ENCODE measurements at places on chromosomes 6 and 20. TPM values are rescaled to one million over a fixed set of nuclear protein-coding genes. Genes with fewer than 3 reads are reported as not detected.

SLC2A10 gene
- 0.37 TPM for total RNA-seq

TRIM10 gene
- total RNA-seq: not detected

POU5F1 gene
- 48.8 TPM for total RNA-seq

DZANK1 gene
- total RNA-seq: 6.4 TPM

CNBD2 gene
- 4.7 TPM for total RNA-seq

DUSP15 gene
- 19.3 TPM for total RNA-seq

SSTR4 gene
- not detected for total RNA-seq

KIF25 gene
- not detected for total RNA-seq

GCNT2 gene
- total RNA-seq: 13.2 TPM

TMEM217 gene
- total RNA-seq: not detected

- H3K27ac ChIP-seq: no peak overlapping the region
- no peaks in the 10 kb centered on the region for H3K27me3 ChIP-seq
- no peak for DNase-seq
- H3K4me1 ChIP-seq: peaks cover 18% of the 10 kb centered on the region
- no peak overlapping the region for H3K4me3 ChIP-seq
These were observed 70.9 kb downstream of the SASH1 start for GRCh38 chr6:148413321-148414091.

DNA sequence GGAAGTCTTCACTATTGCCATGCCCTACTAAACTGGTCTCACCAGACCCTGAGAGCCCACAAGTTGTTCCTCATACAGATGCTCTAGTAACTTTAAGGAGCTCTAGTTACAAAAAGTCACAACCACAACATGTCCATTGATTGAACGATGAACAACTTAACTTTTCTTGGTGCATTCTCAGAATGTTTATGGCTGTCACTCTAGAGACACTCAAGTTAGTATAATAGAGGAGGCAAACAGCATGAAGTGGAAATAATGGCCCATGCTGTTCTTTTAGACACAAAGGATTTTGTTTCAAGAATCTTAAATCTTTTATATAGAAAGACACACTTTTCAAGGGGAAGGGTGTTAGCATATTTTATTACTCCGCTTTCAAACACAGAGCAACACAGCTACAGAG is 934.4 kb downstream of the HACE1 start:
- DNase-seq: no peak
- H3K4me3 ChIP-seq: no peak overlapping the region
- H3K27me3 ChIP-seq: no peaks in the 10 kb centered on the region
- H3K27ac ChIP-seq: no peak overlapping the region

- peaks cover 43% of the 10 kb centered on the region for H3K4me1 ChIP-seq
- H3K27me3 ChIP-seq: peaks cover 15% of the 10 kb centered on the region
- DNase-seq: peak; percentile 31
- no peaks in the 10 kb centered on the region for H3K36me3 ChIP-seq
These were observed 37.3 kb downstream of the PSMG4 start for GRCh38 chr6:3296078-3296477.

GRCh38 chr6:29917857-29918256 is 24.5 kb upstream of the HLA-A start:
- DNase-seq: no peak
- peaks cover 6% of the 10 kb centered on the region for H3K27me3 ChIP-seq
- H3K27ac ChIP-seq: no peak overlapping the region
- peaks cover 10% of the 10 kb centered on the region for H3K4me1 ChIP-seq
- H3K36me3 ChIP-seq: peaks cover 5% of the 10 kb centered on the region

- no peak overlapping the region for H3K27ac ChIP-seq
- no peaks in the 10 kb centered on the region for H3K27me3 ChIP-seq
- H3K4me1 ChIP-seq: peaks cover 6% of the 10 kb centered on the region
- H3K4me3 ChIP-seq: no peak overlapping the region
- no peaks in the 10 kb centered on the region for H3K36me3 ChIP-seq
These were observed 706.5 kb upstream of the MAN1A1 start for GRCh38 chr6:120056085-120056484.

DNA sequence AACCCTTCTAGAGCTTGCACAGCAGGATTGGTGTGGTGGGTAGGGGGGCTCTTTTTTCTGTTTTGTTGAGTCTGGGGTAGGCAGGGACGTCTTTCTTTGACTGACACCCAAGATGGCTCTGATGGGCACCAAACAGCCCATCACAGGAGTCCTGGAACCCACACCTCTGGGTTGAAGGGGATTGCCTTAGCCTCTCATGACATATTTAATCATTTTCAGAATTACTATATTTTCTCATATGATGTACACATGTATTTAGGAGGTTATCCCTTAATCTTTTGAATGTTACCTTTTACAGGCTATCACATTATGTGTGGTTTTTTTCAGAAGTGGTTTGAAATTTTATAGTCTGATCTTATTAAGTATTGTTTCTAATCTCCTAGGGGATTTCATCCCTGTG is 64.6 kb downstream of the RPP40 start:
- no peak for DNase-seq
- H3K4me3 ChIP-seq: no peak overlapping the region
- H3K4me1 ChIP-seq: peaks cover 41% of the 10 kb centered on the region
- H3K27ac ChIP-seq: no peak overlapping the region

- no peaks in the 10 kb centered on the region for H3K36me3 ChIP-seq
- no peak overlapping the region for H3K27ac ChIP-seq
- no peaks in the 10 kb centered on the region for H3K4me1 ChIP-seq
- H3K27me3 ChIP-seq: peaks cover 2% of the 10 kb centered on the region
- no peak overlapping the region for H3K4me3 ChIP-seq
These were observed 140.3 kb downstream of the ATXN1 start for GRCh38 chr6:16621002-16621401.

DNA sequence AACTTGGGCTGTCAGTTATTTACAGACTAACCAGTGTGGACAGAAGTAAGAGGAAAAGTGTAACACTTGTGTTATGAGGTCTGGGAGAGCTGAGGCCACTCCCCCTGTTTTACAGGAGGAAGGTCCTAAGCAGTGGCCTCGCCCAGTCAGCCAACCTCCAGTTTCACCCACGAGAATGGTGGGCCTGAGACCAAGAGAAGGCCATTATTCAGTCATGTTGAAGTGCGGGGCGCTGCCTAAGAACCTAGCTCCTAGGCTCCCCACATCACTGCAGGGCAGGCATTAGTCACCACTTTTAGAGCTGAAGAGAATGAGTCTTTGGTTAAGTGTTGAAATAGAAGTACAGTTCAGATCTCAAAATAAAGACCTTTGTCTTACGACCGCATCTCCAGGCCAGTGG is 27.9 kb downstream of the CDYL start:
- H3K4me3 ChIP-seq: no peak overlapping the region
- no peak for DNase-seq
- no peak overlapping the region for H3K27ac ChIP-seq
- H3K27me3 ChIP-seq: no peaks in the 10 kb centered on the region
- H3K4me1 ChIP-seq: peaks cover 25% of the 10 kb centered on the region

- no peak for DNase-seq
- no peaks in the 10 kb centered on the region for H3K27me3 ChIP-seq
- no peak overlapping the region for H3K4me3 ChIP-seq
- H3K36me3 ChIP-seq: no peaks in the 10 kb centered on the region
These were observed 36.3 kb upstream of the SIRPA start for GRCh38 chr20:1858871-1859270.

DNA sequence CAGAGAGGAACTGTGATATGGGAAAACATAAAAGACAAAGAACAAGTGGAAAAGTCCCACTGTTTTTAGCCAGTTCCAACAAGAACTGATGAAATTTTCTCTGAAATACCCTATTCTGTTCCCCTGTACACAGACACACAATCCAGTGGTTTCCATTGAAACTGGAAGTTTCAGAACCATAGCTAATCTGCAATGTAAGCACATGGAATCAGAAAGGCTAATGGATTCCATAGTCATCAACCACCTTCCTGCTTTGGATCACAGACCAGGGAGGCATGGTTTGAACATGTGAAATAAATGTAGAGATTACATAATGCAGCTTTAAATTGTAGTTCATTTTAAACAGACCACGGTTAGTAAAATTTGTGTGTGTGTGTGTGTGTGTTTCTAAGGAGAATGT is 242.1 kb downstream of the GJA1 start:
- H3K27ac ChIP-seq: no peak overlapping the region
- no peaks in the 10 kb centered on the region for H3K27me3 ChIP-seq
- no peaks in the 10 kb centered on the region for H3K36me3 ChIP-seq
- no peaks in the 10 kb centered on the region for H3K4me1 ChIP-seq
- no peak overlapping the region for H3K4me3 ChIP-seq
- DNase-seq: no peak

DNA sequence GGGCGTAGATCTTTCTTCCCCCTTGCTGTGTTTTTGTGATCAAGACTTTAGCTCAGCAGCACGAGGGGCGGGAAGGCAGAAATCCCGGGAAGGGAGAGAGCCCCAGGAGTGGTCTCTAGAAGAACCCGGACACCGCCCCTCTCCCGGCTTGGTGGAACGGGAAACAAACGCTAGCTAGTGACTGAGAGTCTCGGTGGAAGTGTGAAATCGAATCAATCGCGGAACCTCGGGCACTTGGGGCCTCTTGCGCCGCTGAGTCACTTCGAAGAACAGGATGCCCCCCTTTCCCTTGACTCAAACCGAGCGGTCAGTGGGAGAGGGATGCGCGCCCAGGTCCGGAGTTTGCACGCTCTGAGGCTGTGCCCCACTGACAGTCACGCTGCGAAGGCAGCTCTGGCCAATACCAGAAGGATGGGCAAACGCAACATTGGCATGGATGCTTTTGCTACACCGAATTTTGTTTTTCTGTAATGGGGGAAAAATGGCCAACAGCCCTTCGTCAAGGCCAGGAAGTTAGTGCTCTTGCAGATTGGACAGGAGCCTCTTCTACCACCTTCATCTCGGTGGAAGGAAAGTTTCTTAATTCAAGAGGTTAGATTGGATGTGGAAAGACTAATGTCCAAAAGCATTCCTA is 1.6 kb upstream of the OLIG3 start:
- H3K27ac ChIP-seq: peak overlapping the region; percentile 77
- H3K4me3 ChIP-seq: peak overlapping the region; percentile 91
- H3K36me3 ChIP-seq: no peaks in the 10 kb centered on the region
- H3K4me1 ChIP-seq: peaks cover 17% of the 10 kb centered on the region
- H3K27me3 ChIP-seq: peaks cover 45% of the 10 kb centered on the region
- peak; percentile 46 for DNase-seq

DNA sequence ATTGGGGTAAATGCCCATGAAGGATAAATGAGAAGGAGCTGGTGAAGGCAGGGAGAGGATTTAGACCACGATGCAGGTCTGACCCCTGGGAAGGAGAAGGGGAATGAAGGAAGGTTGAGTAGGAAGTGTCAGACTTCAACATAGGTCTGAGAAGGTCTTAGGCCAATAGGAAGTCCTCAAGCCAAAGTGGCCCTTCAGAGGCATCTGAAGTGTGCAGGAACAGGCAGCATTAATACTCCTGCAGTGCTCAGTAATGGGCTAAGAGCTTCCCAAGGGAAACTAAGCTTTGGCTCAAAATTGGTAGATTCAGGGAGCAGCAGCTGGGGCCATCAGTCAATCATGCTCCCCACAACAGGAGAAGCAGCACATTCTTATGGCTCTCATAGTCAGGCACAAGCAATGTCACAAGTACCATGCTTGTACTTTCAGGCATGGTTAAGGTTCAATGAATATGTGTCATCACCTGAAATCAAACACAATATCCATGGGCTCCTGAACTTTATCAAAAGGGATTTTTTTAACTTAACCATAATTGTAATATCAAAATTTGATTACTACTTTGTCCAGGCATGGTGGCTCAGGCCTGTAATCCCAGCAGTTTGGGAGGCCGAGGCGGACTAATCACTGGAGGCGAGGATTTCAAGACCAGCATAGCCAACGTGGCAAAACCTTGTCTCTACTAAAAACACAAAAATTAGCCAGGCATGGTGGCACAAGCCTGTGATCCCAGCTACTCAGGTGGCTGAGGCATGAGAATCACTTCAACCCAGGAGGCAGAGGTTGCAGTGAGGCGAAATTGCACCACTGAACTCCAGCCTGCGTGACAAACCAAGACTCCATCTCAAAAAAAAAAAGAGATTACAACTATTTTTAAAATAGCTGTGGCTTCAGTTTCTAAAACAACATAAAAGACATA is 9.9 kb downstream of the RALGAPA2 start:
- peaks cover 18% of the 10 kb centered on the region for H3K4me1 ChIP-seq
- peaks cover 2% of the 10 kb centered on the region for H3K27me3 ChIP-seq
- H3K36me3 ChIP-seq: peaks cover 6% of the 10 kb centered on the region
- peak overlapping the region; percentile 26 for H3K4me3 ChIP-seq
- no peak for DNase-seq

- H3K27me3 ChIP-seq: peaks cover 3% of the 10 kb centered on the region
- H3K4me3 ChIP-seq: no peak overlapping the region
- no peak for DNase-seq
- no peaks in the 10 kb centered on the region for H3K4me1 ChIP-seq
- no peaks in the 10 kb centered on the region for H3K36me3 ChIP-seq
These were observed 141.3 kb upstream of the PMEPA1 start for GRCh38 chr20:57851025-57851682.

- H3K4me3 ChIP-seq: no peak overlapping the region
- peaks cover 2% of the 10 kb centered on the region for H3K4me1 ChIP-seq
These were observed 7.8 kb downstream of the PLCB1 start for GRCh38 chr20:8139899-8140298.

GRCh38 chr6:110217266-110217665 is 37.0 kb downstream of the CDC40 start:
- DNase-seq: no peak
- no peak overlapping the region for H3K27ac ChIP-seq
- H3K27me3 ChIP-seq: no peaks in the 10 kb centered on the region
- H3K4me1 ChIP-seq: peaks cover 9% of the 10 kb centered on the region
- H3K36me3 ChIP-seq: peaks cover 9% of the 10 kb centered on the region

DNA sequence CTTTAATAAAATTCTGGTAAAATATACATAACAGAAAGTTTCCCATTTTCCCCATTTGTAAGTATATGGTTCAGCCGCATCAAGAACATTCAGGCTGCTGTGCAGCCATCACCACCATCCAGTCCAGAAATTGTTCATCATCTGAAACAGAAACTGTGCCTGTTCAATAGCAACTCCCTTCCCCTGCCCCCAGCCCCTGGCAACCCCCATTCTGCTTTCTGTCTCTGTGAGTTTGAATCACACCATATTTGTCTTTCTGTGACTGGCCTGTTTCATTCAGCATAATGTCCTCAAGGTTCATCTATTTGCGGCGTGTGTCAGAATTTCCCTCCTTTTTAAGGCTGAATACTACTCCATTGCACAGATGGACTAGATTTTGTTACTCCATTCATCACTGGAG is 19.1 kb downstream of the VSTM2L start:
- peaks cover 4% of the 10 kb centered on the region for H3K36me3 ChIP-seq
- peak overlapping the region; percentile 2 for H3K27ac ChIP-seq
- H3K4me3 ChIP-seq: no peak overlapping the region
- peaks cover 10% of the 10 kb centered on the region for H3K27me3 ChIP-seq

GRCh38 chr6:125662296-125662695 is 87.1 kb upstream of the HEY2 start:
- no peaks in the 10 kb centered on the region for H3K27me3 ChIP-seq
- no peak for DNase-seq
- no peak overlapping the region for H3K4me3 ChIP-seq
- H3K27ac ChIP-seq: no peak overlapping the region
- peaks cover 15% of the 10 kb centered on the region for H3K4me1 ChIP-seq

DNA sequence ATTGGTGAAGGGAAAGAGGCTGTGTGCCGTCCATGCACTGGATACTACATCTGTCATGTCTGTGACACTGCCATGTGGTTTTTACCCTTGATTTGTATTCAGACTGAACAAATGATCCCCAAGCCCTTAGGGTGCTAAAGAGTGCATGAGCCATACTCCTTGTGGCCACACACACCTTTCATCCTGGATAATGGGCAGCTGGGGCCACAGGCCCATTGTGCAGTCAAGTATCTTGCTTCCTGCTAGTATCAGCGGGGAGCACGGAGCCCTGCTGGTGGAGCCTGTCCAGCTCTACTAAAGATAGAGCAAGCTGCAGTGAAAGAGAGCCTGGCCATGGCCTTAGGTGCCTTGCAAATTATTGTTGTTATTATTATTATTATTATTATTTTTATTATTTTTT is 75.1 kb downstream of the SLX4IP start:
- no peak overlapping the region for H3K4me3 ChIP-seq
- no peak overlapping the region for H3K27ac ChIP-seq
- H3K27me3 ChIP-seq: no peaks in the 10 kb centered on the region
- H3K36me3 ChIP-seq: no peaks in the 10 kb centered on the region
- no peak for DNase-seq
- H3K4me1 ChIP-seq: peaks cover 12% of the 10 kb centered on the region
